ENCODE measurements at places on chromosomes 6 and 20.

- DNase-seq, result no peak
Measured at GRCh38 chr6:24882295-24882694, 53.5 kb downstream of the RIPOR2 start.

- peak; percentile 96 for DNase-seq
Measured at GRCh38 chr6:104705095-104705707, 154.5 kb downstream of the HACE1 start.

DNA sequence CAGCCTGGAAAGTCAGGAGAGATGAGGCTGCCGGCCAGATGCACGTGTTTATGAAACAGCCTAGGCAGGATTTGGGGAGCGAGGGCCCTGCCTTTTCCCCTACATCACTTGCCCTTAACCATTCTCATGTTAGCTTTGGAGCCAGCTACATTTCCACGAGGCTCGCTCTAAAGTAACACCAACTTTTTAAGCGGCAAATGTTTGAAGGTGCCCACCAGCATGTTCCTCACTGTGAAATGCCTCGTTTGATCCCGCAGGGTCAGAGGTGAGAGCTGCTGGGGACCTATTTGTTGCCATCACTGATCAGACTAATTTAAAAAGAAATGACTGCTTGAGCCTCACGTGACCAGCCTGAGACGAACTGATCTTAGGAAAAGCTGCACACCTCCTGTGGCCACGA, 51.6 kb upstream of the DACT2 start:
- no peak for DNase-seq

DNA sequence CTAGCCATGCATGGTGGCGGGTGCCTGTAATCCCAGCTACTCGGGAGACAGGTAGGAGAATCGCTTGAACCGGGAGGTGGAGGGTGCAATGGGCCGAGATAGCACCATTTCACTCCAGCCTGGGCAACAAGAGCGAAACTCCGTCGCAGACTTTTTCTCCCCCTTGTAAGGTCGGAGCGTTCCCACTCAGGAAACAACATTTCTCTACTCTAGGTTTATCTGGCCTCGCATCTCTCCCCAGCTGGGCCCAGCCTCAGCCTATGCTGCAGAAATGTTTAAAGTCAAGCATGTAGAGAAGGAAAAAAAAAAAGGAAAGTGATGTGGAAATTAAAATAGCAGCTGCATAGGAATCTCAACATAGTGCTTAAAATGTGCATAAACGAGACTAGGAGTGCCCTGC, 172.3 kb downstream of the TRIM27 start:
- DNase-seq, result no peak

- DNase-seq, result no peak
Measured at GRCh38 chr6:24778121-24778520, 3.4 kb downstream of the GMNN start.

- DNase-seq, result no peak
Measured at GRCh38 chr6:167764713-167765479, 61.8 kb upstream of the AFDN start.

GRCh38 chr20:32749914-32750637, 6.8 kb upstream of the COMMD7 start:
- DNase-seq, result no peak

- no peak for DNase-seq
Measured at GRCh38 chr20:57671072-57671391, 38.8 kb downstream of the PMEPA1 start.

- no peak for DNase-seq
Measured at GRCh38 chr6:12277386-12277785, 12.8 kb upstream of the EDN1 start.

Data from Jurkat, Clone E6-1 (cell line).